CD8-positive, alpha-beta T cell (primary cell): ENCODE measurements at places on chromosomes 7 and 10.

DNA sequence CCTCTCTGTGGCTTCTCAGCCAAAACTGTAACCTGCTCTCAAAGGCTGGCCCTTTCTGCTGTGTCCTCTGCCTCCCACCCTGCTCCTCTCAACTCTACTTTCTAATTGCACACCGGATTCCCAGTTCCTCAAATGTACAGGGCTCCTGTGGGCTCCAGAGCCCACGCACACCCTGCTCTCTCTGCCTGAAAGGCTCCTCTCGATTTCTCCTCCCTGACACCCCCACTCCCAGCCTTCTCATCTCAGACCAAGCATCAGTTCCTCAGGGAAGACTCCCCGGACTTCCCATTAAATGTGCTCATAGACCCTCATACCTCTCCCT, 111.7 kb upstream of the STEAP1B start:
- DNase-seq: no peak

GRCh38 chr10:28047061-28047460, 48.2 kb upstream of the ODAD2 start:
- no peak for DNase-seq

DNA sequence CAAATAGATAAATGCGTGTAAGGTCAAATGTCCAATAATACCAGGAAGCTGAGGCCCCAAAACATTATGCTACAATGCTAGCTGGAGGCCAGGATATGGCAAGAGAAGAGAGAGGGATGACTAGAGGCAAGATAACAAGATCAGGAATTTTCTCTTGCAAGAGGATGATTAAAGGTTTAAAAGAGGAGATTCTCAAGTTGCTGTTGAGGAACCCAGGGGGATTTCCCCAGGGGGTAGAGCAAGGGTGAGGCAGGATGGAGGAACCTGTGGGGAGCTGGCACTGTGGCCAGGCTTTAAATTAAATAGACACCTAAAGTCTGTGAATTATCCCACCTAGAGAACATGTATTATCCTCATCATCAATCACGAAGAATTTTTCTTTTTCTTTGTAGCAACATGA, 3.4 kb upstream of the TAS2R60 start:
- DNase-seq: no peak

DNA sequence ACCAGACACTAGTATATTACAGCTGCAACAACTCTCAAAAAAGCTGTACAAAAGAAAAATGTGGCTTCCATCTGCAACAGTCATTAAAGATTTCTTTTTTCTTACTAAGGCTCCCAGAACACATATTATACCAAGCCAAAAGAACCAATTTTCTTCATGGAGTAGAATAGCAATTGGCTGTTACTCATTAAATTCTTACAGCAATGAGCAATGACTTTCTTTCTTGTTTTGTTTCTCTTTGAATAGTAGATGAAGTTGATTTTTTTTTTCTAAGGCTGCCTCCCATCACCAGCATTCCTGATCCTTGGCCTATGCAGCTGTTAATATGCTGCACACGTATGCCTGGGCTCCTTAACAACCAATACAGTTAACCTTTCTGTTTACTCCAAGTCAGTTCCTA, 36.6 kb upstream of the SPOCK2 start:
- no peak for DNase-seq

DNA sequence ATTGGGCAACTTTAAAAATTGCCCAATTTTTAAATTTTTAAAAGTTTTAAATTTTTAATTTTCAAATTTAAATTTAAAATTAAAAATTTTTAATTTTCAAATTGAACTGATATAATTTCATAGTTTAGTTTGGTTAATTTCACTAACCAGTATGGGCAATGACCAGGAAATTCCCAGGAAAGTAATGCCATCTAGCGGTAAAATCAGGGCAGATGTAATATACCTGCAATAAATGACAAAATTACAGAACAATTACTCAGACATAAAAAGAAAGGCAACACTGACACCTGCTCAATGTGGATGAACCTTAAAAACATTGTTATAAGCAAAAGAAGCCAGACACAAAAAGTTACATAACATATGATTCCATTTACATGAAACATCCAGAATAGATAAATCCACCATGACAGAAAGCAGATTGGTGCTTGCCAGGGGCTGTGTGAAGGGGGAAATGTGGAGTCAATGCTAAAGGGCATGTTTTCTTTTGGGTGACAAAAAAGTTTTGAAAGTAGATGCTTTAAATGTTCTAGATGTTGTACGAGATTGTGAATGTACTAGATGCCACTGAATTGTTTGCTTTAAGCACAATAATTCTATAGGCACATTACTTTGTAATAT, 28.6 kb upstream of the SLC16A12 start:
- no peak for DNase-seq

DNA sequence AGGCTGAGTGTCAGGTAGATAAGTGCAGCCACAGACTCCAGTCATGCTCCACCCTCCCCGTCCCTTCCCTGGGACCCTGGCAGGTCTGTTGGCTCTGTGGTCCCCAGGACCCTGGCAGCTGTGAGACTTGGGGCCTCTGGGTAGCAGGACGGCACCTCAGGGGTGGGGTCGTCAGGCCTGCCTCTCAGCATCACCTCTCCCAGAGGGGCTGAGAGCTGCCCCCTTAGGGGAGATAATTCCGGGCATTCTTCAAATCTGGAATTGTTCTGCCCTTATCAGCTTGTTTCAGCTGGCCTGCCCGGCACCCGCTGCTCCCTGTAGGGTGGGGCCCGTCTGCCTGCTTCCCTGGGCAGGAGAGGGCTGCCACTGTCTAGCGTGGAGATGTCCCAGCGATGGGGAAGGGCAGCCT, 23.3 kb downstream of the PODXL start:
- no peak for DNase-seq

DNA sequence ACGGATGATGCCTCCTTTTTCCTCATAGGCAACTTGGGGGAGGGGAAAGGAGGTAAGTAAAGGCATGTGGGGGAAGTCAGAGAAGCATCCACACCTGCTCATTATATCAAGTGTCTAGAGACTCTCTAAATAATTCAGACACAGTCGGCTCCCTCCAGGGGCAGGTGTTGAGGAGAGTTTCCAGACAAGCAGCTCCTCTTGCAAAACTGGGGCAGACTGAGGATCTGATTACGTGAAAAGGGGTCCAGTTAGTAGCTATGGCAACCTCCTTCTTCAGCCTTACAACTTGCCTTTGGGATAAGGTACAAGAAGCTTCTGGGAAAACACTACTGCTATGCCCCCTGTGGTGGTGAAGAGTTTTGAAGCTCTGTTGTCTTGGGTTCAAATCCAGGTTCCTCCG, 39.0 kb upstream of the SORBS1 start:
- no peak for DNase-seq

- DNase-seq: no peak
Measured at GRCh38 chr7:94276795-94277194, 117.9 kb upstream of the COL1A2 start.

DNA sequence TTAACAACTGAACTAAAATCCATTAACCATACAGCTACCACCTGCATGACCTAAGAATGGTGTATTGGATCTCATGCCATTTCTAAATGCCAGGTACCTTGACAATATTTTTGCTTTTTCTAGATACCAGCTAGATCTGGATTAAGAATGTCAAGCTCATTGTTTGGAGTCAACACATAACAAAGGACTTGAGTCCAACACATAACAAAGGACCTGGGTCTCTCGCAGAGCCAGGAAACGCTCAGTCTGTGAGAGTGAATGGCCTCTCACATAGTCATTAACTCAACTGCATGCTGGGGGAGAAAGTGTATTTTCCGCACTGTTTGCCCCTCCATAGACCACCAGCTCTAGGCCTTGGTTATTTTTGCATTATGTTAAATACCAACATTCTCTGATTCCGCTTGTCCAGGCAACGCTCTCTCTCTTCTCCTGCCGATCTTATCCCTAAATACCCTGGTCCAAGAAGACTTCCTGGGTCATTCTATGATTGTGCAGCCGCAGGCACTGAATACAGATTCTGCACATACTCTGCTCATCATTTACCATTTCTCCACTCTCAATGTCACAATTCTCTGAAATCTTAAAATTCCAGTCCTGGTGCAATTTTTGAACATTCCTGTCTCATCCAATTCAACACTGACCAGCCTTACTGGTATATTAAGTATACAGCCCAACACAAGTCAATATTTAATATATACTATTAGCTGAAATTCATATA, 31.2 kb downstream of the ITIH5 start:
- DNase-seq: no peak

DNA sequence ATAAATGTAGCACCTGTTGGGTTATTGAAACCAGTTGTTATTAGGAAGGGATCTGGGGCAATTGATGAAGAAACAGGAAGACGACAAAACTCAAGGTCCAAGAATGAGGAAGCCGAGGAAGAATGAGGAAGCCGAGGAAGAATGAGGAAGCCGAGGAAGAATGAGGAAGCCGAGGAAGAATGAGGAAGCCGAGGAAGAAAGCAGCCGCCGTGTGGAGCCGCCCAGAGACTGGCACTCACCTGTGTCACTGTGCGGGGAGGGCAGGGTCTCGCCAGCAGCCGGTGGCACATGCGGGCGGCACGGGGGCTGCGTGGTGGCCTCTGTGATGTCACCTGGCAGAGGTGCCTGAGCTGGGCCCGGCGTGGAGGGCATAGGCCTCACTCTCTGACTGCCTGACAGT, 71.1 kb upstream of the CFAP46 start:
- no peak for DNase-seq

DNA sequence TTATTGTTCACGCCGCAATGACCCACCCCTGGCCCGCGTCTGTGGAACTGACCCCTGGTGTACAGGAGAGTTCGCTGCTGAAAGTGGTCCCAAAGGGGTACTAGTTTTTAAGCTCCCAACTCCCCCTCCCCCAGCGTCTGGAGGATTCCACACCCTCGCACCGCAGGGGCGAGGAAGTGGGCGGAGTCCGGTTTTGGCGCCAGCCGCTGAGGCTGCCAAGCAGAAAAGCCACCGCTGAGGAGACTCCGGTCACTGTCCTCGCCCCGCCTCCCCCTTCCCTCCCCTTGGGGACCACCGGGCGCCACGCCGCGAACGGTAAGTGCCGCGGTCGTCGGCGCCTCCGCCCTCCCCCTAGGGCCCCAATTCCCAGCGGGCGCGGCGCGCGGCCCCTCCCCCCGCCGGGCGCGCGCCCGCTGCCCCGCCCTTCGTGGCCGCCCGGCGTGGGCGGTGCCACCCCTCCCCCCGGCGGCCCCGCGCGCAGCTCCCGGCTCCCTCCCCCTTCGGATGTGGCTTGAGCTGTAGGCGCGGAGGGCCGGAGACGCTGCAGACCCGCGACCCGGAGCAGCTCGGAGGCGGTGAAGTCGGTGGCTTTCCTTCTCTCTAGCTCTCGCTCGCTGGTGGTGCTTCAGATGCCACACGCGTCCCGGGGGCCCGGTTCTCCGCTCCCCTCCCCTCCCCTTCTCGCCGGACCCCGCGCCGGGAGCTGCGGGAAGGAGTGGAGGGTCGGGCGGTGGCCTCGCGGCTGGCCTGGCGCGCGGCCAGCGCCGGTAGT, at the start of gene CBX3:
CBX3 (plus strand) TSS at position 499 of the 772 bp plus-strand sequence. CDS start 1,254 bp downstream, outside the sequence.
- DNase-seq: peak; percentile 83

- DNase-seq: no peak
Measured at GRCh38 chr7:30911561-30911969, at the start of gene AQP1. AQP1 (plus strand) TSS chr7:30911853; CDS start chr7:30911910, 57 bp downstream.

- DNase-seq: no peak
Measured at GRCh38 chr7:20193242-20193777, 23.9 kb downstream of the MACC1 start.

- no peak for DNase-seq
Measured at GRCh38 chr7:156751319-156751718, 110.7 kb downstream of the RNF32 start.

- no peak for DNase-seq
Measured at GRCh38 chr7:2510130-2510776, 9.3 kb upstream of the LFNG start.

GRCh38 chr7:70952311-70952710, 179.6 kb upstream of the GALNT17 start:
- no peak for DNase-seq

- no peak for DNase-seq
Measured at GRCh38 chr10:96488161-96488935, 25.4 kb downstream of the TLL2 start.

DNA sequence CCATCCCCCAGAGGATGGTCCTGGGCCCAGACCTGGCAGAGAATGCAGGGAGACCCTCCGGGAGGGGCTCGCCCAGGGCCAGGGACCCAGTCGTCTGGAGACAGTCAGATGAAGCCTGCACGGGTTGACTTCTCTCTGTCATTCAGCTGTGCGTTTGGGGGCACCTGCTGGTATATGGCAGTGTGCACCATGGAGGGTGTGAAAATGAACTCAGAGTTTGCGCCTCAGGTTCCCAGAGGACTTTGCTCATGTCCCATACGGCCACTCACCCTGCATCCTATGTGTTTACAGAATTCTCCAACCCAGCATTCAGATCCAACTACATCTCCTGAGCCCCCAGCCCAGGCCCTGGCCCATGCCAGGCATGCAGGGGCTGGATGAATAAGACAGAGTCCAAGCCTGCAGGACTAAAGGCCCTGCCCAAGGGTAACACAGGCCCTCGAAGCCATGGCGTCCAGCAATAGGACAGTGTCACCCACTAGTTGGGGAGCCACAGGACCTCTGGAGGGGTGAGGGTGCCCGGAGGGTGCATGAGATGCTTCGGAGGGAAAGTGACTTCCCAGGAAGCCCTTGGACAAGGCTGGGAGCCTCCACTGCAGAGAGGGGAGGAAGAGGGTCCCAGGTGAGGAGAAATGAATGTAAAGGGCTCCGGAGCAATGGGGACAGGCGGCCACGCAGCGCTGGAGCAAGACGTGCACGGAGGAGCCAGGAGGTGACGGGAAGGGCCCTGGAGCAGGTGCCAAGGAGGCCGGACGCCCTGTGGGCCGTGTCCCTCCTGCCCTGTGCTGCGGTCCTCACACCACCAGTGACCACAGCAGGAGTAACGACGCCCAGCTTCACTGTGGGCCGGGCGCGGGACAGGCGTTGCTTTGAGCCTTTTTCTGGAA, 36.3 kb downstream of the CALML3 start:
- no peak for DNase-seq

GRCh38 chr10:70459061-70459773, 17.7 kb upstream of the NODAL start:
- DNase-seq: no peak

DNA sequence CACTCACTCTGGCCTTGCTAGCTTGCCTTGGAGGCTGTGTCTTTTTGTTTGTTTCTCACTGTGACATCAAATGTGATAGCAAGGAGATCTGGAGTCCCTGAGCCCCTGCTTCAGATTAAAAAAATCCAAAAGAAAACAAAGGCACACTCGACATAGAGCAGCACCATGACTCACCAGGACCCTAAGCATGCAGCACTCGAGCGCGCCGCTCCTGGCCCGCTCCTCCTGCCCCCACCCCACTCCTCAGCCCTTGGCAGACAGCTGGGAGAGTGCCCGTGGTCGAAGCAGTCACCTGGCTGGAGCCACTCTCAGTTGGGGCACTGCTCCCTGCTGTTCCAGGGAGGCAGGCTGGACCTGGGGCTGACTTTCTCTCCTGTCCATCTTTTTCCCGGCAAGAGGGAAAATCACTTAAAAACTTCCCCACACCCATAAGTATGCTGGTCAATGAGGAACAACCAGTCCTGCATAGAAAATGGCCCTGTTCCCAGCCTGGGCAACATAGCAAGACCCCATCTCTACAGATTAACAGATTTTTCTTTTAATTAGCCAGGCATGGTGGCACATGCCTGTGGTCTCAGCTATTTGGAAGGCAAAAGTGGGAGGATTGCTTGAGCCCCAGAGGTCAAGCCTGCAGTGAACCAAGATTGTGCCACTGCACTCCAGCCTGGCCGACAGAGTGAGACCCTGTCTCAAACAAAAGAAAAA, 128.4 kb downstream of the PAXIP1 start:
- no peak for DNase-seq

GRCh38 chr10:82888809-82889455, 1013.9 kb downstream of the NRG3 start:
- no peak for DNase-seq

GRCh38 chr7:131633342-131633843, 77.0 kb upstream of the PODXL start:
- no peak for DNase-seq
